ENCODE measurements at places on chromosomes 5 and 9.

DNA sequence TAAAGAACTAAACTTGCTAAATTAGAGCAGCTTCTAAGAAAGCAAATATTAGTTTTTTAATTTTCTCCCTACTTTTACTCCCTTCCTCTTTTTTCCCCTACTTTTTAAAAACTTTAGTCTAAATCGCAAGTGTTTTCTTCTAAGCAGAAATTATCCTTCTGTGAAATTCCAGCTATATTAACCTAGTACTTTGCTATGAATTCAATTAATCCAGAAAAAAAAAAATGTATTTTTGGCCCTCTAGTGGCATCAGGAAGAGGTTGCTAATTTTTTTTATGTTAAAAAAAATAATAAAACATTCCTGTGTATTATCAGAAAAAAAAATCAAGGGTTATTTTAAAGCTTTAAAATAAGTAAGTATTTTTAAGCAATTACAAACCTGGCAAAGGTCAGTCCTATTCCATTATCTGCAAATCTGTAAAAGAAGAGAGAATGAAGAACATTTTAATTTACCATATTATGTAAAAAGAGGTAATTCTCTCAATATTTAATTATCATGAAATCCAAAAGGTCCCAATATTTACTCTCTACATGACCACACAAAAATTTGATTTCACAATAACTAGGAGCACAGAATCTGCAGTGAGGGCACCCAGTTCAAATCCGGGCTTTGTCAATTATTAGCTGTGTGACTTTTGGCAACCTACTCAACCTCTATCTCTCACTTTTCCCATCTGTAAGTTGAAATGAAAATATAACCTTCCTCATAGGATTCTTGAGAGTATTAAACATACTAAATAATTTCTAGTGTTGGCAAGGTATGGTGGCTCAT is 52.0 kb downstream of the CEMIP2 start:
- DNase-seq: no peak

- DNase-seq: no peak
Measured at GRCh38 chr5:128408622-128409021, 129.4 kb downstream of the FBN2 start.

GRCh38 chr9:134721344-134721743 is 79.7 kb downstream of the COL5A1 start:
- DNase-seq: no peak

- no peak for DNase-seq
Measured at GRCh38 chr5:64622991-64623390, 67.3 kb upstream of the SHISAL2B start.

GRCh38 chr9:104118916-104119315 is 24.8 kb downstream of the SMC2 start:
- no peak for DNase-seq

- DNase-seq: no peak
Measured at GRCh38 chr9:113492343-113493202, 29.0 kb downstream of the RGS3 start.

- DNase-seq: no peak
Measured at GRCh38 chr5:22593592-22593991, 259.6 kb downstream of the CDH12 start.

- DNase-seq: no peak
Measured at GRCh38 chr9:117233016-117233415, 181.8 kb downstream of the ASTN2 start.

GRCh38 chr5:159657298-159657697 is 259.0 kb upstream of the ADRA1B start:
- DNase-seq: no peak

DNA sequence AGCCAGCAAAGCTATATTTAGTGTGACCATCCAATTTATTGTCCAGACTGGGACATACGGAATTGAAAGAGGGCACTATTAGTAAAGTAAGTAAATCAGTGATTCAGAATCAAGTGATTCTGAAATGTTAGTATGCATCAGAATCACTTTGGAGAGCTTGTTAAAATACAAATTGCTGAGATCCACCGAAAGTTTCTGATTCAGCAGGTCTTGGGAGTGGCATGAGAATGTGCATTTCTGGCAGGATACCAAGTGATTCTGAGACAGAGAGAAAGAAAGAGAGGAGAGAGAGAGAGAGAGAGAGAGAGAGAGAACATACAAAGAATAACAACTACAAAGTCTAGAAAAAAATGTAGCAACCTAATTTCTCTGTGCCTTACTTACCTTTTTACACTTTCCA is 65.4 kb upstream of the ASTN2 start:
- DNase-seq: no peak

GRCh38 chr5:91052977-91053740 is 330.0 kb downstream of the ARRDC3 start:
- DNase-seq: no peak

DNA sequence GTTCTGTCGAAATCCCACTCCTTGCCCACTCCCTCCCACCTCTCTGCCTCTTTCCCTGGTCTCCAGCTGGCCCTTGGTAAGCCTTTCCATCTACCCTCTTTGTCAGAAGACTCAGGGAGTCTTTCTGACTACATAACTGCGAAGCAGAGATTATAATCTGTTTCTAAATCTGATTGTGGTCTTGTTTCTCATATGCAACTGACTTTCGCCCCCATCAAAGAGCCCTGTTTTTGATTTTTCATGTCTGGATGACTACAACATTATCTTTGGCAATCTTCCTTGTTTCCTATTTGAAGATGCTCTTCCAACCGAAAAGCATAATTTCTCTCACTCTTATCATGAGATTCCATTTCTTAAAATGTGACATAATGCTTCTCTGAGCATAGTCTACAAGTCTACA is 218.2 kb upstream of the ADAMTSL1 start:
- no peak for DNase-seq

DNA sequence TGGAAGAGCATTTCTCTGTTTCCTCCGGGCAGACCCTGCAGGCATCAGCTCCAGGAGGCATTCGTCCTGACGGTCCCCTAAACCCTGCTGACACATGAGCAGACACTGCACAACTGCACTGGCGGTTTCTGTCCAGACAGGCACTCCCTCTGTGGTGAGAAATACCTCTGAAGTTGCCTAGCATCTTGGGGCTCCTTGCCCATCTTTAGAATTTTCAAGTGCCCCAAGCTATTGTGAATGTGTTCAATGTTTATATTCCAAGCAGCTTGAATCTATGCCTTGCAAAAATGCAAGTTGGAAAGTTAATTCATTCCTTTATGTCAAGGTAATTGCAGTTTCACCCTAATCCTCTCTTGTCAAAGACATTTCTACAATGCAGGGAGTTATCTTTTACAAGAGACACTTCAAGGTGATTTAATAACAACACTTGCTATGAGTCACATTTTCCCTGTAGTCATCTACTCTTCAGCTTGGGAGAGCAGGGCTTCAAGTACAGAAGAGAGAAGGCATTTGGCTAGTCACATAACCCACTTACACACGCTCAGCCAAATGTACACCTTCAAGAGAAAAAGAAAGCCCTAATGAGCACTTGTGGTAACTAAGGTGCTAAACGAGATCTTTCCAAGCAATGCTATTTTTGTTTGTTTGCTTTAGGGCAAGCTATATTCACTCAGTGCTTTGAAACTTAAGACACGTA is 302.5 kb downstream of the MLLT3 start:
- DNase-seq: no peak

GRCh38 chr9:128913995-128914772 is 6.6 kb upstream of the PHYHD1 start:
- no peak for DNase-seq

DNA sequence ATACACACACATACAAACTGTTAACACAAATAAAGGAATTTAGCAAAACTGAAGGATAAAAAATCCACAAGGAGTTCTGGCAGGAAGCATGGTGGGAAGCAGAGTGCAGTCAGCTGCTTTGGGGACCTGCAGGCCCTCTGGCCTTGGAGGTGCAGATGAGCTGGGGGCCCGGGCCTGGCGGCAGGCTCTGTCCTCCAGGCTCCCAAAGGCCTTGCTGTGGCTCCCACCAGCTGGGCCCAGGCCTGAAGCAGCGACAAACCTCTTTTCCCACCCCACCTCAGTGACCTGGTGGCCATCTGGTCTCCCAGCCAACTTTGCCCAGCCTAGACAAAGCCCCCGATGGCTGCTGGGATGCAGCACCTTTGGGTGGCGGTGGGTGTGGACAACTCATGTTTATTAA is 67.8 kb downstream of the GLRA1 start:
- no peak for DNase-seq

- no peak for DNase-seq
Measured at GRCh38 chr9:94212531-94212930, 46.6 kb upstream of the ZNF169 start.

GRCh38 chr5:6905423-6905822 is 192.2 kb downstream of the TENT4A start:
- DNase-seq: no peak

DNA sequence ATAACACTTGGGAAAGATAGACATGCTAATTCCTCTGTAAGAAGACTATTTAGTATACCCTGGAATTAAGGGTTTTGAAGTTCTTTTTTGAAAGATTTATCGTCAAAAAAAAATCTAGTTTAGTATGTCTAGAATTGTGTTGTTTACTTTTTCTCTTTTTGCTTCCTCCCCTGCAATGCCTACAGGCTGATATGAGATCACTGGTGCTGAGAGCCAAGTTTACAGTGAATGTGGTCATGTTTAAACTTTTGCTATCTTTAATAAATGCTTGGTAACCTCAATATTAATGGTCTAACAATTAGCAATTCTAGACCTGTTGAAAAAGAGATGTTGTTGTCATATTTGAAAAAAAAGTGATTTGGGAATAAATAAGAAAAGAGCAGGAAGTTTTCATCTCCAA is 86.1 kb downstream of the CWC27 start:
- DNase-seq: no peak

All from activated CD8-positive, alpha-beta memory T cell treated with anti-CD3 and anti-CD28 coated beads for 1 hour (primary cell).